ENCODE measurements at places on chromosomes 1 and 21.
A peak's percentile ranks its signal among the peaks of the same experiment; 100 is the strongest.

GRCh38 chr1:232974971-232975370 is 24.6 kb downstream of the NTPCR start:
- peak; percentile 80 for DNase-seq

DNA sequence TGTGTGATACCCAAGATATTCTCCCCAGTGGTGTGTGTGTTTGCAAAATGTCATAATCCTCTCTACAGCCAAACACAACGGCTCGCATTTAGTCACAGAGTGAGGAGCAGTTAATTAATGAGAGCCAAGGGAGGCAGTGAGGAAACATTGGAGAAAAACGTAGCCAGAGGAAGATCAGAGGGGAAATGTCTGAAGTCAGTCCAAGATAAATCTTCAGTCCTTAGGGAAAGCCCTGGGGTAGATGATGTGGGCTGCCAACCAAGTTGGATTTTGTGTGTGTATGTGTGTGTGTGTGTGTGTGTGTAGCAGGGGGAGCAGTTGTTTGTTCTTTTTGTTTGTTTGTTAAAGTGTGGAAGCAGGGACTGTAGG is 201.0 kb upstream of the PTBP2 start:
- no peak for DNase-seq

- DNase-seq: no peak
Observed at GRCh38 chr1:40840526-40841323, 21.4 kb downstream of the CITED4 start.

DNA sequence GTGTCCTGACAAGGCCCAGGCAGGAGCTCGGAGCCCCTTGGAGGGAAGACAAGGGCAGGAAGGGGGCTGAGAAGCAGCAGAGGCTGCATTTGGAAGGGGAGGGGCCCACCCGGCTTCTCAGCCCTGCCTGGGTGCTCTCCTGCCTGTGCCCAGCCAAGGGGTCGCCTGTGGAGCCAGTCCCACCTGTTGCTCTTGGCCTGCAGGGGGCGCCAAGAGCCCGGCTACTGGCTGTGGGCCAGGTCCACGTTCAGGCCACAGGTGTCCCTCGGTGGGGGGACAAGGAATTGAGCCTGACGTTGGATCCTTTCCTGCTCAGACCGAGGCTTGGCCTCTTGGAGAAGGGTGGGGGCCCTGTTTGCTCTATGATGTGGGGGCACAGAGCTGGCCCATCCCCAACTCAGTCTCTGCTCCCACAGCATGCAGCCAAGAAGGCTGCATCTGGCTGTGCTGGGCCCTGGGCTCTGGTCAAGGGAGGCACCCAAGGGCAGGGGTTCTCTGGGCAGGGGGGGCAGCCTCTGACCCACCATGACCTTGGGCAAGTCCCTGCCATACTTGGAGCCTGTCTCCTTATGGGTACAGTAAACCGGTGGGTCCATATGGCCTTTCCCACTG is 10.9 kb downstream of the WNT4 start:
- DNase-seq: no peak

DNA sequence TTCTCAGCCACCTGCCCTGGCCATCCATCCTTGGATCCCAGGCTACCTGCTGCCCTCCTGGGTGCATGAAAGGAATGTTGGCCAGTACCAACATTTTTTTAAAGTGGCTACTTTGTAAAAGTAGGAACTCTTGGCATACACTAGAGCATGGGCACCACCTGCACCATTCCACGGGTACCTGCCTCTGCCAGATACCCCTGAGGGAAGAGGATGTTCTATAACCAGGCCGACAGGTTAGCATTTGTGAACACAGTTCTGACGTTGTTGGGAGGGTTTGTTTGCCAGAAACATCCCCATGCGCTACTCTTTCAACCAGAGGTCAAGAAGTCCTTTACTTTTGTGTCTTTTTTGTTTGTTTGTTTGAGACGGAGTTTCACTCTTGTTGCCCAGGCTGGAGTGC is 43.0 kb downstream of the EVA1C start:
- DNase-seq: no peak

GRCh38 chr1:111679541-111679940 is 59.7 kb downstream of the INKA2 start:
- DNase-seq: no peak
